ENCODE measurements at places on chromosomes 3 and 15. TPM values are rescaled to one million over a fixed set of nuclear protein-coding genes. Genes with fewer than 3 reads are reported as not detected.
A peak's percentile ranks its signal among the peaks of the same experiment; 100 is the strongest.

GRCh38 chr3:136543385-136543784, 208.8 kb downstream of the STAG1 start:
- no peak overlapping the region for H3K27ac ChIP-seq
- no peak for DNase-seq
- no peaks in the 10 kb centered on the region for H3K27me3 ChIP-seq
- H3K36me3 ChIP-seq, result no peaks in the 10 kb centered on the region
- H3K4me3 ChIP-seq, result no peak overlapping the region

- peaks cover 33% of the 10 kb centered on the region for H3K27me3 ChIP-seq
- H3K4me1 ChIP-seq, result peaks cover 42% of the 10 kb centered on the region
- peak; percentile 93 for DNase-seq
- peak within 1 kb of the TSS; percentile 26 for H3K27ac ChIP-seq
Observed at GRCh38 chr3:111859061-111859973, at the start of gene PHLDB2. TSS of gene PHLDB2 (plus strand) at chr3:111859265. CDS start at chr3:111884078, 24,813 bp downstream.

- no peaks in the 10 kb centered on the region for H3K27me3 ChIP-seq
- no peak overlapping the region for H3K4me3 ChIP-seq
- no peaks in the 10 kb centered on the region for H3K36me3 ChIP-seq
- no peak overlapping the region for H3K27ac ChIP-seq
- H3K4me1 ChIP-seq, result peaks cover 7% of the 10 kb centered on the region
Observed at GRCh38 chr15:51161491-51162220, 67.0 kb upstream of the TNFAIP8L3 start.

- H3K4me3 ChIP-seq, result peak overlapping the region; percentile 18
- H3K27ac ChIP-seq, result peak overlapping the region; percentile 43
- H3K36me3 ChIP-seq, result no peaks in the 10 kb centered on the region
- H3K4me1 ChIP-seq, result peaks cover 41% of the 10 kb centered on the region
Observed at GRCh38 chr3:58581328-58582091, 4.3 kb upstream of the FAM107A start.

DNA sequence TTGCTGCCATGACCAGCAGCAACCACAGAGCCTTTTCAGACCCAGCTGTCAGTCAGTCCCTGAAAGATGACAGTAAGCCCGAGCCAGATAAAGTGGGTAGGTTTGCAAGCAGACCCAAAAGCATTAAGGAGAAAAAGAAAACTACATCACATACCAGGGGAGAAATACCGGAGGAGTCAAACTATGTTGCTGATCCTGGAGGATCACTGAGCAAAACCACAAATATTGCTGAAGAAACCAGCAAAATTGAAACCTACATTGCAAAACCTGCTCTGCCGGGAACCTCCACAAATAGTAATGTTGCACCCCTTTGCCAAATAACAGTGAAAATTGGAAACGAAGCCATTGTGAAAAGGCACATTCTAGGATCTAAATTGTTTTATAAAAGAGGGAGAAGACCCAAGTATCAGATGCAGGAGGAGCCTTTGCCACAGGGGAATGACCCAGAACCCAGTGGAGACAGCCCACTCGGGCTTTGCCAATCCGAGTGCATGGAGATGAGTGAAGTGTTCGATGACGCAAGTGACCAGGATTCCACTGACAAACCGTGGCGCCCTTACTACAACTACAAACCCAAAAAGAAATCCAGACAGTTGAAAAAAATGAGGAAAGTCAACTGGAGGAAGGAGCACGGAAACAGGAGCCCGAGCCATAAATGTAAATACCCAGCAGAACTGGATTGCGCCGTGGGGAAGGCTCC, 42.1 kb upstream of the RASA2 start:
- no peak overlapping the region for H3K27ac ChIP-seq
- no peak overlapping the region for H3K4me3 ChIP-seq
- no peaks in the 10 kb centered on the region for H3K4me1 ChIP-seq
- no peaks in the 10 kb centered on the region for H3K36me3 ChIP-seq

GRCh38 chr15:88401996-88402656, 65.1 kb downstream of the MRPL46 start:
- no peak overlapping the region for H3K4me3 ChIP-seq
- peaks cover 12% of the 10 kb centered on the region for H3K4me1 ChIP-seq
- DNase-seq, result peak; percentile 23

- H3K36me3 ChIP-seq, result no peaks in the 10 kb centered on the region
- H3K27ac ChIP-seq, result no peak overlapping the region
- H3K4me3 ChIP-seq, result no peak overlapping the region
Observed at GRCh38 chr3:46632792-46633191, 20.5 kb downstream of the FAM240A start.

- no peak for DNase-seq
- no peak overlapping the region for H3K4me3 ChIP-seq
- no peaks in the 10 kb centered on the region for H3K27me3 ChIP-seq
- no peaks in the 10 kb centered on the region for H3K4me1 ChIP-seq
- H3K36me3 ChIP-seq, result no peaks in the 10 kb centered on the region
Observed at GRCh38 chr15:57897870-57898269, 167.6 kb downstream of the ALDH1A2 start.

DNA sequence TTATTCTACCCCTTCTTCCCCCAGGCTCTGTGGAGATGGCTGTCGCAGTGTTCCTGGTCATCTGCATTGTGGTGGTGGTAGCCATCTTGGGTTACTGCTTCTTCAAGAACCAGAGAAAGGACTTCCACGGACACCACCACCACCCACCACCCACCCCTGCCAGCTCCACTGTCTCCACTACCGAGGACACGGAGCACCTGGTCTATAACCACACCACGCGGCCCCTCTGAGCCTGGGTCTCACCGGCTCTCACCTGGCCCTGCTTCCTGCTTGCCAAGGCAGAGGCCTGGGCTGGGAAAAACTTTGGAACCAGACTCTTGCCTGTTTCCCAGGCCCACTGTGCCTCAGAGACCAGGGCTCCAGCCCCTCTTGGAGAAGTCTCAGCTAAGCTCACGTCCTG, 12.9 kb downstream of the SPINT1 start:
- H3K4me1 ChIP-seq, result no peaks in the 10 kb centered on the region
- no peak overlapping the region for H3K4me3 ChIP-seq
- DNase-seq, result no peak

GRCh38 chr3:43210049-43211027, 76.0 kb upstream of the SNRK start:
- no peak overlapping the region for H3K4me3 ChIP-seq
- no peaks in the 10 kb centered on the region for H3K27me3 ChIP-seq
- H3K36me3 ChIP-seq, result no peaks in the 10 kb centered on the region
- DNase-seq, result no peak

- peaks cover 30% of the 10 kb centered on the region for H3K36me3 ChIP-seq
- H3K4me3 ChIP-seq, result no peak overlapping the region
- no peaks in the 10 kb centered on the region for H3K27me3 ChIP-seq
Observed at GRCh38 chr15:41465822-41466421, 27.8 kb upstream of the ITPKA start.

Gene KBTBD13
- total RNA-seq, result not detected

Gene BNC1
- 1.6 TPM for total RNA-seq

Data from GM23338 (cell line).